ENCODE measurements at places on chromosomes 16 and 17.

DNA sequence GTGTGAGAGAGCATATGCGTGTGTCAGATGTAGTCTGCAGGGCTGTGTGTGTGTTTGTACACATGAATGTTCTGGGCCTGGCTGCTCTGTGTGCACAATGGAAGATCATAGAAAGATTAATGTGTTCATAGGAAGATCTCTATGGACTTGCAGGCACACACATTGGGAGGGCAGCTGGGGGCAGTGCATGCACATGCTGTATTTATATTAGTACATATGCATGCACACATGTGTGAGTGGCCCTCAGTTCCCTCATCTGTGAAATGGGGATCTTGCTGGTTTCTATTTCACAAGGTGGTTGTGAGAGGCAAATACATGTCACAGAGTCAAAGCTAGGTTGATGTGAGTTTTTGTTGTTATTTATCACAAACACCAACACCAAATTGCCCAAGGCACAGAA, 2.1 kb downstream of the CA7 start:
- DNase-seq, result no peak

- DNase-seq, result no peak
Observed at GRCh38 chr17:81534157-81535006, 6.2 kb downstream of the FSCN2 start.

DNA sequence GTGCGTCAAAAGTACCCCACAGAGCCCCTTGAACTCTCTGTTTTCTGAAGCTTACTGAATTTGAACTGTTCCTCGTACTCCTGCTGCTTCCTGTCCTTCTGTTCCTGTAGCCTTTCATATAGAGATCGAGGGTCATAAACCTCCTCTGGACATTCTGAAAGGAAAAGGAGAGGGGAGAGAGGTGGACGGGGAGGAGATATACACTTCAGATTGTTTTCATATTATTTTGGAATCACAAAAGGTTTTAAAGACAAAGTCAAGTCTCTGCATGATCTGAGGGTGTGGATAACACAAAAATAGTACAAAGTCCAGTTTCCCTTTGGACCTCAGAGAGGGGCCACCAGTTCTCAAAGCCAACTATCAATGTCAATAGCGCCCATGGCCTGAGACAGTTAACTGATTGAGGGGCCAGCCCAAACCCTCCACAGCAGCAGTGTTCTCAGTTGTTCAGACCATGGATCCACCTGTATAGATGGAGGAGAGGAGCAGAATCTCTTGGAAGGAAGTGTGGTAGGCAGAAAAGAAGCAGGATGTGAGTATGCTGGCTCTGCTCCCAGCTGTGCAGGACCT, 13.0 kb downstream of the PSME3IP1 start:
- no peak for DNase-seq

- peak; percentile 70 for DNase-seq
Observed at GRCh38 chr17:17681187-17681743, at the start of gene RAI1. RAI1 (plus strand) TSS chr17:17681458; CDS start chr17:17792949, 111,491 bp downstream.

- DNase-seq, result no peak
Observed at GRCh38 chr17:78939615-78940014, 14.4 kb upstream of the TIMP2 start.

Measured in spinal cord (tissue), 10 donors.